A549 (cell line): ENCODE measurements at places on chromosomes 1 and 21.

GRCh38 chr1:101698681-101699080 is 298.0 kb downstream of the OLFM3 start:
- no peak for DNase-seq

DNA sequence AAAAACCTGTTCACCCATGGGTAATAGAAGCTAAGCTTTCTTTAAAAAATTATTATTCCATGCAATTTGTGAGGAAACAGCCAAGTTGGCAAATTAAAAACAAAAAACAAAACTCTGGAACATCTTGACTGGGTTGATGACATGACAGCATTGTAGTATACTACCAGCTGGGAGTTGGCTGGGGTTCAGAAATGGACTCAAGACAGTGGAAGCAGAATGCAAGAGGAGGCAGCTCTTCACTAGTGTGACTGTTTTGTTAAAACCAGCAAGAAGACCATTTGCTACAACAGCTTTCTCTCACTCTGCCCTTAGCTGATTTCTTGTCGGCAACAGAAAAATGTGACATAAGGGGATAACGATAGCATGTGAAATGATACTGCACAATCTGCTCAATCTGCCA is 1298.9 kb upstream of the ADGRL4 start:
- DNase-seq = no peak

GRCh38 chr1:164569241-164569640 is 10.3 kb downstream of the PBX1 start:
- DNase-seq = no peak

- DNase-seq = no peak
These were observed 7.8 kb downstream of the UBE2Q1 start for GRCh38 chr1:154550657-154551056.
